AG09309 (cell line): ENCODE measurements at places on chromosomes 6 and 20.

DNA sequence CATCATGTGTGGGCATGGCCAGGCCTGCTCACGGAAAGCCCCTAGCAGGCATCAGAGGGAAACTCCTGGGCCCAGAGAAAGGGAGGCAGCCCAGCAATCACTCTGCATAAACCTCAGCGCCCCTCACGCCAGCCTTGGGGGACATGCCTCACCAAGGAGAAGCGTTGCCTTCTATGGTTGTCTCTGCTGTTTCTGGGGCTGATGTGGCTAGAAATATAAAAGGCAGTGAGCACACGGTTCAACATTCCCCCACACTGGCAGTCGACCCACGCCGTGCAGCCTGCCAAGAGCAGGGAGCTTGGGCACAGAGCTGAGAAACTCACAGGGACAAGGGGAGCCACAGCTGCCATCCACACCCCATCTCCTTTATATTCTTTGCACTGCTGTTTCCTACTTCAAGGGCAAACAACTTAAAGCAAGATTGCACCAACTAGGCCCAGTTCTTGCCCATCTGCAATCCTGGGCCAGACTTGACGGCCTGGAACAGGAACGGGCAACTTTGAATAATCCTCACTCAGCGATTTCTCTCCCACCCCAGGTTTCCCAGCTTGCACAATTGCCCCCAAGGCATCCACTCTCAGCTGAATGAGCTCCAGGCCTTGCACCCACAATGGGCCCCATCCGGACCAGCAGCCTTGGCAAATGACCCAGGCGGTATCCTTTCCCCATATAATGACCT is 35.5 kb upstream of the FOXC1 start:
- DNase-seq = no peak

DNA sequence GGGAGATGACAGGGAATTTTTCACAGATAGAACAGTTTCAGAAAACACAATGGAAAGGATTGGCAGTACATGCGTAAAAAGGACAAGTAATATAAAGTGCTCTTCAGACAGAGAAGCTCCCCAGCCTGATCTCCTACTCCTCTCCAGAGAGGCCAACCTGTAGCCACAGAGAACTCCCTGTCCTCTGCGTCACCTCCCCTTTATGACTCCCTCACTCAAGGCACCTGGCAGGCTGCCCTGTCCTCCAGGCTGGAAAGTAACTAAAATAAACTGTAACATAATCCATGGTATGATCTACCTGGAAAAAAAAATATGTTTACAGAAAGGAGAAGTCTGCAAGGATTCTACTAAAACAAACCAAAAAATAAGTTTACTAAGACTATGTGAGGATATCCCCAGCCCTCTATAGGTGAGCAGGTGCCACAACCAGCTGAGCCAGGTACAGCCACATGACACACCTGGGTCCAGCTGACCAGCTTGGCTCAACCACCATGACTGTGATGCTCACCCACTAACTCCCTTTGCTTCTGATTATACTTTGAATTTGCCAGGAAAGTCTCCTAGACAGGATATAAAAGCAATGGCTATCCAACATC is 29.2 kb downstream of the MBOAT1 start:
- no peak for DNase-seq

DNA sequence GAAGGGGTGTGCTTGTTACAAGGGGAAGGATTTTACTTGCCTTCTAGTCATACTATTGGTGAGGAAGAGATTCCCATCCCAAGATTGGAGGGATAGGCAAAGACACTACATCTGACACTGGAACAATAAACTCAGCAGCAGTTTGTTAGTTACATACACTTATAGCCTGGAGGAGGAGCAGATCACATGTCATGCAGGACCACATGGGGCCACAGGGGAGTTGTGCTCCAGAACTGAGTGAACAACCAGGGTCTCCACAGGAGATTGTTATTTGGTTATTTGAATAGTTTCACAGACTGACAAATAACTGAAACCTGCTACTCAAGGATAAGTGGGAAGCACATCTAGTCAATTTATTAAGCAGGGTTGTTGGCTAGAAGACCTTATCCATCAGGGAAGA is 559.4 kb upstream of the MANEA start:
- DNase-seq = no peak

DNA sequence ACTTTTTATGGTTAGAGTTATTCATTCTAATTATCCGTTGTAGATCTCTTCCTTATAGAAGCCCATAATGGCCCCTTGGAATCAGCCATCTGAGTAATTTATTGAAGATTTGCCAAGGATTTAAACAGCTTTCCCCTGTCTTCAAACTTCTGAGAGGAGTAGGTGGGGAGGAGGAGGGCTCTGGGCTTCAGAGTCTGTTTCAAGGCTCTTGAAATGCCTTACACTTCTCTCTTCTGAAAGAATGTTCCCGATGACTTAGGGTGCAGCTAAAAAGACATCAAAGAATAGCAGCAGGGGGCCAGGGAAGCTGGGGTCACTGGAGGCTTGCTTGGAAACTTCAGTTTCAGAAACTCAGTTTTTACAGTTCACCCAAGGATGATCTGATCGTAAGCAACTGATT is 165.3 kb downstream of the ZDHHC14 start:
- no peak for DNase-seq
